ENCODE measurements at places on chromosomes 5 and 9. TPM values are rescaled to one million over a fixed set of nuclear protein-coding genes. Genes with fewer than 3 reads are reported as not detected.

GRCh38 chr5:58064801-58065200 lies 395.1 kb downstream of the PLK2 start:
- DNase-seq: no peak

DNA sequence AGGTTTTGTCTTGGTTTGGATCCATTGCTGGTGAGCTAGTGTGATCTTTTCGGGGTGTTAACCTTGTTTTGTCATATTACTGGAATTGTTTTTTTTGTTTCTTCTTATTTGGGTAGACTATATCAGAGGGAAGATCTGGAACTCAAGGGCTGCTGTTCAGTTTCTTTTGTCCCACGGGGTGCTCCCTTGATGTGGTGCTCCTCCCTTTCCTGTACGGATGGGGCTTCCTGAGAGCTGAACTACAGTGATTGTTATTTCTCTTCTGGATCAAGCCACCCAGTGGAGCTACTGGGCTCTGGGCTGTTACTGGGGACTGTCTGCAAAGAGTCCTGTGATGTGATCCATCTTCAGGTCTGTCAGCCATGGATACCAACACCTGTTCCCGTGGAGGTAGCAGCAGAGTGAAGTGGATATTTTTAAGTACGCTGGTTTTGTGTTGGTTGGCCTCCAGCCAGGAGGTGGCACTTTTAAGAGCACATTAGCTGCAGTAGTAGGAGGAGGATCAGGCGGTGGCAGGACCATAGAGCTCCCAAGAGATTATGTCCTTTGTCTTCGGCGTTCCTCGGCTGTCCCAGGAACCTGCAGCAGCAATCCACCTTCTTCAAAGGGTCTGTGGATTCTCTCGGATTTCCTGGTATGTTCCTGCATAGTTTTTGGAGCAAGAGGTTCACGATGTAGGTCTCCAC lies 27.2 kb downstream of the SCAMP1 start:
- no peak for DNase-seq

DNA sequence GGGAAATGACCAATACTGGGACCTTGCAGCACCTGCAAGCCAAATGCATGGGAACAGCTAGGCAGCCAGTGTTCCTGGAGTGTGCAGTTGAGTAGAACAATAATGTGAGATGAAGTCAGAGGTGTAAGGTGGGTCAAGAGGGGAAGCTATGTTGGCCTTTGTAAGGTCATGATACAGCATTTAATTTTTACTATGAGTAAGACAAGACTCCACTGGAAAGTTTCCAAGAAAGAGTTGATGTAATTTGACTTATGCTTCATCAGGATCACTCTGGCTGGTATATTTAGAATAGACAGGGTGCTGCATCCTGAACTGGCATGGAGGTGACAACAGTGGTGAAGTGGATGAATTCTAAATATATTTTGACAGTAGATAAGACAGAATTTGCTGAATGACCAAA lies 744.8 kb downstream of the KCTD16 start:
- DNase-seq: no peak

GRCh38 chr5:67244345-67244793 lies 47.8 kb upstream of the CD180 start:
- DNase-seq: no peak

- no peak for DNase-seq
These were observed 132.3 kb upstream of the CDH12 start for GRCh38 chr5:22985446-22985845.

DNA sequence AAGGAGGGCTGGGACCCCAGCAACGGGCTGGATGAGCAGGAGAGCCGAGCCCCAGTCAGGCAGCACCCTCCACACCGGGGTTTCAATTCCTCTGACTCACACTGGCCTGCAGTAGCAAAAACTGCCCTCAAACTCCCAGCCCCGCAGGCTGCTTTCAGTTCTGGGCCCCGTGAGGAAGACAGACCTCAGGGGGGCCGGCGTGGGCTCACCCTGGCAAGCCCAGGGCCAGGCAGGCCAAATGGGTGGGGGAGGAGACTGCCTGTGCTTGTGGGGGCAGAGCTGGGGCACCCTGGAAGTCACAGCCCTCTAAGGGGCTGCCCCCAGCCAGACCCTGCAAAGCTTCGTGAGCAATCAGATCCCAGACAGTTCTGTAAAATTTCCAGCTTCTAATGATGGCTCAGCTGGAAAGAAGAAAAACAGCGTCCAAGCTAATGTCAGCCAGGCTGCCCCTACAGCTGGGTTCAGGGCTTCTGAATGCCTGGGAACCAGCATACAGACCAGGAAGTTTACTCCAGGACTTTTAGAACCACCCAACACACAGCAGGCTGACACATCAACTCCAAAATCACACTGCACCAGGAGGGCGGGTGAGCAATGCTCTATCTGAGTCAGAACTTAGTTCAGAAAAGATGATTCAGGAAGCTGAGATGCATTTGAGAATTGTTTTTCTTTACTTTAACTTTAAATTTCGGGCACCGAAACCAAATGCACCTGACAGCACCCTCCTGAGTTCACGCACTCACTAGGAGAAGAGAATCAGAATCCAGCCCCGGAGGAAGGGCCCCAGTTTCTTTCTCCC lies 34.7 kb downstream of the LPCAT1 start:
- DNase-seq: peak; percentile 85

DNA sequence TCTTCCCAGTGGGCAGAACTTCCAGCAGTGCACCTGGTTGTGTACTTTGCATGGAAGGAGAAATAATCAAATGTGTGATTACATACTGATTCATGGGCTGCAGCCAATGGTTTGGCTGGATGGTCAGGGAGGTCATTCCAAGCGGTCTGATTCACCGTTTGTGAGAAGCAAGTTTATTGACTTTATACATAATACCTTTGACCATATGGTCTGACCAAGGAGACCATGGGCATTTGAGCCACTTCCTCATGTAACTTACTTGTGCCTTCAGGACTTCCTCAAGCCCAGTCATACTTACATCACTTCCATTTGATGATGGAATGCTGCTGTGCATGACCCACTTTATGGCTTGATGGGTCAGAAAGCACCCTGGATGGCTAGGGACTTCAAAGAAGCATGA lies 41.1 kb downstream of the DAP start:
- DNase-seq: no peak

GRCh38 chr5:73668486-73669111 lies 42.6 kb downstream of the ARHGEF28 start:
- no peak for DNase-seq

GRCh38 chr5:176570044-176570443 lies 20.9 kb downstream of the CDHR2 start:
- DNase-seq: no peak

GRCh38 chr9:71826279-71826678 lies 58.0 kb upstream of the CEMIP2 start:
- no peak for DNase-seq

- DNase-seq: no peak
These were observed 22.5 kb upstream of the MAST4 start for GRCh38 chr5:66573733-66574132.

- DNase-seq: no peak
These were observed 269.9 kb upstream of the PAPPA start for GRCh38 chr9:115883467-115884329.

GRCh38 chr5:18105449-18105848 lies 471.2 kb downstream of the TAF11L14 start:
- DNase-seq: no peak

GRCh38 chr5:159178978-159179377 lies 30.4 kb downstream of the RNF145 start:
- no peak for DNase-seq

Gene NR6A1
- total RNA-seq: 0.44 TPM

Gene SERF1A
- 6.2 TPM for total RNA-seq

Gene PCDHGA8
- not detected for total RNA-seq

Gene WNK2
- not detected for total RNA-seq

Gene EQTN
- not detected for total RNA-seq

Gene SCGB3A2
- not detected for total RNA-seq

Gene PRELID2
- total RNA-seq: 2.2 TPM

Gene STC2
- 13.0 TPM for total RNA-seq

Gene TTLL11
- total RNA-seq: 2.5 TPM
